ENCODE measurements at places on chromosomes 11 and 22.

DNA sequence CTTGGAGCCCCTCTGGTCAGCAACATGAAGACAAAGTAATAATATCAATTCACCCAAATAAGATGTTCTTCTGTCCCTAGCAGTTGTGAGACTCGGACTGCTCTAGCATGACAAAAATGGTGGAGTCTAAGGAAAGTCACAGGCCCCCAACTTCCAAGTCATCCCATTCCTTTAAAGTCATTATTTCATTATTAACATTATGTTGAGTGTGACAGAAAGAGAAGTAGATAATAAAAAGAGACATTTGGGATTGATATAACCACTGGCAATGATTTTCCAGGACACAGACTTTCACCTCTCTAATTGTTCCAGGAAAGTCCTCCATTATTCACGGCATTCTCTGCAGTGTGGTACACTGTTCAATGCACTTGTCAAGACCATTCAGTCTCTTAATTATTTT lies 1533.0 kb upstream of the TENM4 start:
- no peak for DNase-seq

GRCh38 chr11:100639140-100639539 lies 47.9 kb upstream of the ARHGAP42 start:
- DNase-seq, result no peak

- DNase-seq, result no peak
Measured at GRCh38 chr11:10379426-10379825, 74.6 kb downstream of the ADM start.

DNA sequence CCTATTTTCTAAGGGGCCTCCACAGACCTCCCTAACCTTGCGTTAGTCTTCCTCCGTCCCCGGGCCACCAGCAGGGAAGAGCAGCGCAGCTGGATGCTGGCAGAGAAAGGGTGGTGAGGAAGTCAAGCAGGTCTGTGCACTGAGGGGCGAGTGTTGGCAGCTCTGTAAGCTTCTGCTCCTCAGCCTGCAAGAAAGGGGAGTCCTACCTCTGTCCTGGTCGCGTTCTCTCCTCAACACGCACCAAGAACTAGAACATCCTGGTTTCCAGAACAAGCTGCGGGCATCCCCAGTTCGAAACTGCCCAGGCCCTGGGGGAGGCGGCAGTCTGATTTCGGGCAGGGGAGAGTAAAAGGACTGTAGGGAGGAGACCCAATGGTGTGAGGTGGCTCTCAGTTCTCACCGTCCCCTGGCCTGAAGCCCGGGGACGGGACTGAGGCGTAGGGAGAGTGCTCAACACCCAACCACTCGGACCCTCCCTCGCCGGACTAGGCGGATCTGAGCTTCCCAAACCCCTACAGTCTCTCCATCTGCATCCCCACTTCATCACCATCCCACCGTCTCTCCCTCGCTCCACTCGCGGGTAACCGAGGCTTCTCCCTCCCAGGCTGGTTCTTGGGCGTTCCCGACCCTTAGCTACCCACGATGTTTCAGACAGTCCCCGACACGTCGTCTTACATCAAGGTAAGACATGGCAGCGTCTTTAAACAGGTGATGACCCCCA lies 7.7 kb upstream of the FLI1 start:
- DNase-seq, result peak; percentile 47

- no peak for DNase-seq
Measured at GRCh38 chr11:9380773-9381172, 3.7 kb upstream of the IPO7 start.

DNA sequence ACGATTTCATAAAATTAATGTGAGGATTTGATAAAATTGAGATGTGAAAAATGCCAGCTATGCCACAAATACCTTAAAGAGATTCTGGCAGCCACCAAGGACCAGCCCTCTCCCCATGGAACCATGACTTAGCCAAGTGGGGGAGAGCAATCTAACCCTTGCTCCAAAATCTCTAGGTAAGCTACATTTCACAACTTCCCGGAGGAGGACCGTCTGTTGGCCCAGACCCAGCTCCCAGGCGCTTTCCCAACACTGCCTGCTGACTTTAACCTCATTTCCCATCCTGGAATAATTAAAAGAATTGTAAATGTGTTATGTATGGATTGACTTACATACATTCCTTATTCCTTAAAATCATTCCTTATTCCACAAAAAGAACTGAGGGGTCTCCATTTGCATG lies 47.5 kb upstream of the TENM4 start:
- no peak for DNase-seq

- DNase-seq, result no peak
Measured at GRCh38 chr11:130553306-130553705, 104.9 kb downstream of the ADAMTS15 start.

GRCh38 chr11:8720352-8720751 lies 37.8 kb downstream of the RPL27A start:
- DNase-seq, result no peak
